ENCODE measurements at places on chromosomes 13 and 19.

DNA sequence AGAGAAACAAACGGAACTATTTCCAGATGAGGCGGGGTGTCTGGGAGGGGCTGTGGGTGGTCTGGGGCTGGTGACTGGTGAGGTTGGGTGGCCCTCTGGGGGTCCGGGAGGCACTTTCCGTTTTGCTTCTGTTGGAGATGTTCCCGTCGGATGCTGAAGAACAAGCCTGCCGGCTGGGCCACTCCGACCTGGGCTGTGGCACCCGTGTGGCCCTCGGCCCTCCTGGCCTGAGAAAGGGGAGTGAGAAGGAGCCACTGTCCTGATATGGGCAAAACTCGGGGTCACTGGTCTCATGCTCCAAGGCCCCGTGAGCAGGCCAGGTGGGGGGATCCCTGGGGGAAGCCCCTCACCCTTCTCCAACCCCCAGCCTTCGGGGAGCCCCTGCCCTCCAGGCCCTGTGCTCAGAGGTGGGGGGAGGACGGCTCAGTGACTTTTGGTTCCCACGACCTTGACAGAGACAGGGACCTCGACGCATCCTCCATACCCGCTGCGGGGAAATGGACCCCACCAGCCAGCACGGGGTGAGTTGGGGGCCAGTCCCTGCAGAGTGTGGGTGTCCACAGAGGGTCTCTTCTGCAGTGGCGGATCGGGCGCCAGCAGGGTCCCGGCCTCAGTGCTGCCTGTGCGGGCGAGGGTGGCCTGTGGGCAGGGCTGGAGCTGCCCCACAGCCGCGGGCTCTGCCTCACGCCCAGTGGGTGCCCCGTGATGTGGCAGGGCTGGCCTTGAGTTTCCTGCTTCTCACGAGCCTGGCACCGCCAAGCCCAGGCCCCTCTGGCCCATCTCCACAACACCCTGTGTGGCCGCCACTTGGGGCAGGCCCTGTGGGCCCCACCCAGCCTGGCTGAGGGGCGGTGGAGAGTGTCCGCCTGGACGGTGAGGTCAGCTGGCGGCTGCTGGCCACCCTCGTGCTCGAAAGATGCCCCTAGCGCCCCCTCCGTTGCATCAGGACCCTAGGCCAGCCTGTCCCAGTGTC is 4.4 kb upstream of the TBXA2R start:
- no peak for DNase-seq

GRCh38 chr13:59710996-59711701 is 452.6 kb downstream of the DIAPH3 start:
- DNase-seq, result no peak

- DNase-seq, result no peak
Observed at GRCh38 chr19:48481846-48482639, 12.9 kb downstream of the CYTH2 start.

GRCh38 chr19:2309734-2310362 is 1.9 kb upstream of the LINGO3 start:
- DNase-seq, result no peak

GRCh38 chr13:74554569-74555275 is 420.5 kb upstream of the KLF12 start:
- DNase-seq, result no peak

GRCh38 chr19:4781801-4782200 is 9.7 kb upstream of the FEM1A start:
- no peak for DNase-seq

DNA sequence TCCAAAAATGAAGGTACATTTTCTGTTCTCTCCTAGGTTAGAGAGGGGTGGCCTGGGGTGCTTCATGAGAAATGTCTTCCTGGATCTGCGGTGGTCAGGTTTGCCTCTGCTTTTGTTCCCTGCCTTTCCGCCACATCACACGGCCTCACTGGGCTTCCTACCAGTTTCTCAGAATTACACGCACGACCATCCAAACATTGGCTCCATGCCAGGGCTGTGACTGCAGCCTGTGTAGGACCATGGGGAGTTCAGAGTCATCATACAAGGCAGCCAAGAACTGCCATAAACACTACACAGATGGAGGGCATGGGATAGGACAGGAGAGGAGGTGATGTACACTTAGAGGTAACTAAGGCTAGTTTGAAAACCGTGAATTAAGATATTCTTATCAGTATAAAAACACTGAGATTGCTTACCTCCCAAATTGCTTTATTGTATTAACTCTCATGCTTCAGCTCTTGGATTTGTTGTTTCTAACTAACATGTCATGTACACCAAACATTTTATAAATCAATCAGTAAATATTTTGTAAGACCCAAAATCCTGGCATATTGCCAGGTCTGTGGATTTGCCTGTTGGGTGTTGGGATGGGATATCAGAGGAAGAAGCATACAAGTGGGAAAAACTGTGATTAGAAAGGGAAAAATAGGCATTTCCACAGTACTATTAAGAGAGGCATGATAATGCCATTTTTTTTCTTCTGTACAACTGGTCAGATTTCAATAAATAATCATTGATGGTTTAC is 45.2 kb downstream of the CDADC1 start:
- DNase-seq, result peak; percentile 47

- DNase-seq, result no peak
Observed at GRCh38 chr19:2969104-2969504, 8.3 kb upstream of the TLE6 start.

GRCh38 chr19:36009220-36009619 is 607 bp upstream of the SYNE4 start:
- peak; percentile 86 for DNase-seq

DNA sequence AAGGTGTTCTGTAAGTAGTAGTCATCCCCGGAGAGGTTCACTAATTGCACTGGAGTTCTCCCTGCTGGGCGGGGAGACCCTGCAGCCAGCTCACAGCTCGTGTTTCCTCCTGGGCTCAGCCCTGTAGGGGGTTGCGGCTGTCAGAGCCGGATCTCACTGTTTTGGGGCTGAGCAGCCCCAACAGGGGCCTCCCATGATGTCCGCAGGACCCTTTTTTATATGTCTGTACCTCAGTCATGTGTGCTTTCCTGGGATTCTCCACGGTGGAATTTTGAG is 130.2 kb upstream of the MCF2L start:
- DNase-seq, result no peak

DNA sequence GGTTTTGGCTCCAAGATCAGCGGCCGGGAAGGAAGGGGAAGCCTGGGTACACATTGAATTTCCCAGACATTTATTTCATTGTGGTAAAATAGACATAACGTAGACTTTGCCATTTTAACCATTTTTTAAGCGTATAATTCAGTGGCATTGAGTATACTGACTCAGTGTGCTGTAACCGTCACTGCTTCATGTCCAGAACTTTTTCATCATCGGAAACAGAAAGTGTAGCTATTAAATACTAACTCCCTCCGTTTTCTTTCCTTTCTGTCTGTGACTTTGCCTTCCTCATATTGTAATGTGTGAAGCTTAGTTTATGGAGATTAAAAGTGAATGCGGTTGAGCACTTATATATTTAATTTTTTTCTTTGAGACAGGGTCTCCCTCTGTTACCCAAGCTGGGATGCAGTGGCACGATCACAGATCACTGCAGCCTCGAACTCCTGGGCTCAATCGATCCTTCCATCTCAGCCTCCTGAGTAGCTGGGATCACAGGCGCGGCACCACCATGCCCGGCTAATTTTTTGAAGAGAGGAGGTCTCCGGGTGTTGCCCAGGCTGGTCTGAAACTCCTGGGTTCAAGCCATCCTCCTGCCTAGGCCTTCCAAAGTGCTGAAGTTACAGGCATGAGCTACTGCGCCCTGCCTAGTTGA is 1.4 kb downstream of the HNRNPM start:
- no peak for DNase-seq

All from substantia nigra (tissue), 51 donors.